Germinal center (tissue), 1 donor: ENCODE measurements at places on chromosomes 16 and 17.

DNA sequence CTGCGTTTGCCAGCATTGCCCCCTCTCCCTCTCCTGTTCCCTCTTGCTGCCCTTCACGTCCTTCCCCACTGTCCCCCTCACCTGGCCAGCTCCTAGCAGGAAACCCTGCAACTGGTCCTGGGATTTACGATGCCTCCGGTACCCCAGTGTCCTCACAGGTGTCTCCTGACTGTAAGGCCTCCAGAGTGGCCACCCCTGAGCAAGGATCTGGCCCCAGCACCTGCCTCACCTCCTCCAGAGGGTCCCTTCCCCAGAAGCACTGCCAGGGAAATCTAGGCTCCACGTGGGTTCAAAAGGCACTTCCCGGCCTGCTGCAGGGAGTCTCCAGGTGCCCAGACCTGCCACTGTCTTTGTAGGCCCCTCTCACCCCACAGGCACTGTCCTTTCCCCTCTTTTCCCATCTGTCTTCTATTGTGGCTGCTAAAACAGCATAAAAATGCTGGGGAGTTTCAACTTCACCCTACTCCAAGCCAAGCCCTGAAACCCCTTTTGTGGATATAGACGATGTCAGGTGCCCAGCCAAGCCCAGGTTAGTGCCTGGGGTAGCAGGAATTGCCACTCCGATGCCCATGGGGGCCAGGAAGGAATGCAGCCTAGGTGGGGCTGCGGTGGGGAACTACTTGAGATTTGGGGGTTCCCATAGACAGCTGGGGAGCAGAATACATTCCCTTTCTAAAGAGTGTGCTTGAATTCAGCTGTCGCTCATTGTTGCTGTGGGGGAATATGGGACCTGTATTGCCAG, 25.7 kb downstream of the RAB11FIP4 start:
- DNase-seq = no peak

- DNase-seq = no peak
Observed at GRCh38 chr17:67004181-67004580, 39.7 kb downstream of the CACNG4 start.

DNA sequence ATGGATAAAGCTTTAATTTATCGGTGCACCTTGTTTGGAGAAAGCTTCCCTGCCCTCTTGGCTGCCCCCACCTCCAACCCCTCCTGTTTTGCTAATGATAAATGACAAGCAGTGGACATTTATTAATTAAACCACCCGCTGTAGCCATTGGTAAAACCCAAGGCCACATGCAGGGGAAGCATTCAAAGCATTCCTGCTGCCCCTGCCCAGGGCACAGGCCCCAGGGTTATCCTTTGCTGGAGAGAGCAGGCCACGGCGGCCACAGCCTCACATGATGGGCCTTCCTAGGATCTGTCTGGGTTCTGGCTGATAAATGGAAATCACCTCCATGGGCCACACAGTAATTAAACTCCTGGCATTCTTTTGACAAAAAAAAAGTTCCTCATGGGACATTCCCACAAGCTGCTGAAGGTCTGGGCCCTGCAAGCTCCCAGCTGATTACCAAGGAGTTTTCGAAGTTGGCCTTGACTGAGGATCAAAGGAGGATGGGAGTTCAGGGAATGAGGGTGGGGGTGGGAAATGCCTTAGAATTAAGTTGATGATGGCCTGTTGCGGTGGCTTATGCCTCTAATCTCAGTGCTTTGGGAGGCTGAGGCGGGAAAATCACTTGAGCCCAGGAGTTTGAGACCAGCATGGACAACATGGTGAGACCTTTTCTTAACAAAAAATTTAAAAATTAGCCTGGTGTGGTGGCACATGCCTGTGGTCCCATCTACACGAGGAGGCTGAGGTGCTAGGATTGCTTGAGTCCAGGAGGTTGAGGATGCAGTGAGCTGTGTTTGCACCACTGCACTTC, 35.5 kb downstream of the SOST start:
- DNase-seq = no peak

DNA sequence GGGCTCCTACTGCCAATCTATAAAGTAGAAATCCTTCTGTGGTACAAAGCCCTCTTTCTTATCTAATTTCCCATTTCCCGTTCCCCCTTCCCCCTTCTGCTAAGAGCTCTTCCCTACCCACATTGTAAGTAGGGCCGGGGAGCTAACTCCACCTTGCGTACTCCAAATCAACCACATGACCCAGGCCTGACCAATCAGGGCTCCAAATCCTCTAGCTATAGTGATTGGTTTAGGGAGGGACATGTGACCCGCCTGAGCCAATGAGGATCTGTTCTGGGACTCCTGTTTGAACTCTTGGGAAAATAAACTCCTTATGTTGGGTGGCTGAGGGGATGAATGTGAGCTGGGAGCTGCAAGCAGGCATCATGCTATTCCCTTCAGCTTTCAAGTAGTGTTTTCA, 40.9 kb upstream of the MEOX1 start:
- peak; percentile 28 for DNase-seq

- DNase-seq = no peak
Observed at GRCh38 chr16:88911136-88911945, 44.9 kb upstream of the PABPN1L start.

- DNase-seq = peak; percentile 30
Observed at GRCh38 chr16:3152277-3152990, 17.6 kb downstream of the ZNF213 start.

DNA sequence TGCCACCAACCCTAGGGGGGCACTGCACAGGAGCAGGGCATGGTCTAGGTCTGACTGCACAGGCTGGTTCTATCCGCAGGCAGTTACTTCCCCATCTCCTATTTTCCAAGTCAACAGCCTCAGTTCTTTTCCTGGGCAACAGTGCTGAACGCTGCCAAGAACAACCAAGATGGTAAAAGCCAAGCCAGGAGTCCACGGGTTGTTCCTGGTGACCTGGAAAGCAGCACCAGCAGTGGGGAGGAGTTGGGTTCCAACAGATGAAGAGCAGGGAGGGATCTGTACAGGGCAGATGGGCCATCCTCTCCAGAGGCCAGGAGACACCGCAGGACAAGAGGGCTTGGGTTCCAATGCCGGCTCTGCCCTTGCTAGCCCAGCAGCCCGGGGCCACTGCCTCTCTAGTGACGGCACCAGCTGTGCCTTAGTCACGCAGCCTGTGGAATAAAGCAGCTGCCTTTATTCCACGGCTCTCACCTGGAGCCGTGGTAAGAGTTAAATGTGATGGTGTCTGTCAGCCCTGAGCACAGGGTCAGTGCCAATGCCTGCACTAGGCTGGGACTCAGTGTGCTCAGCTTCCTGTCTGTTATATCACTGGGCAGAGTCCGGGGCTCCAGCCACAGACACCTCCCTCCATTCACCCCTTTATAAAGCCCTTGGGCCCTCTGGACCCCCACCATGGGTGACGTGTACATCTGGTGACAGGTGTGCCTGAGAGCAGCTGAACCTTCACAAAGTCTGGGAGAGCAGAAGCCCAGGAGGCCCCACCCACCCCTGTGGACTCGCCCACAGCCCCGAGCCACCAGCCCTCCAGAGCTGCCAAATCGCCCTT, 44.9 kb downstream of the MARF1 start:
- DNase-seq = no peak

DNA sequence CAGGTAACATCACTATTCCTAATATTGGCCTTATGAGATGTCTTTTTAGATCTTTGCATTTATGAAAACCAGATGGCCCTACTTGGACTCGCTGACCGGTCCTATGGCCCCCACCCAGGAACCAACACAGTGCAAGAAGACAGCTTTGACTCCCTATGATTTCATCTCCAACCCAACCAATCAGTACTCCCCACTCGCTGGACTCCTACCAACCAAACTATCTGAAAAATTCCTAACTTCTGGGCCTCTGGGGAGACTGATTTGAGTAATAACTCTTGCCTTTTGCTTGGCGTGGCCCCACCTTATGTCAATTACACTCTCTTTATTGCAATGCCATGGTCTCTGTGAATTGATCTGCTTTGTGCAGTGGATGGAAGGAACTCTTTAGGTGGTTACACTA, 828.9 kb downstream of the CDH11 start:
- no peak for DNase-seq

DNA sequence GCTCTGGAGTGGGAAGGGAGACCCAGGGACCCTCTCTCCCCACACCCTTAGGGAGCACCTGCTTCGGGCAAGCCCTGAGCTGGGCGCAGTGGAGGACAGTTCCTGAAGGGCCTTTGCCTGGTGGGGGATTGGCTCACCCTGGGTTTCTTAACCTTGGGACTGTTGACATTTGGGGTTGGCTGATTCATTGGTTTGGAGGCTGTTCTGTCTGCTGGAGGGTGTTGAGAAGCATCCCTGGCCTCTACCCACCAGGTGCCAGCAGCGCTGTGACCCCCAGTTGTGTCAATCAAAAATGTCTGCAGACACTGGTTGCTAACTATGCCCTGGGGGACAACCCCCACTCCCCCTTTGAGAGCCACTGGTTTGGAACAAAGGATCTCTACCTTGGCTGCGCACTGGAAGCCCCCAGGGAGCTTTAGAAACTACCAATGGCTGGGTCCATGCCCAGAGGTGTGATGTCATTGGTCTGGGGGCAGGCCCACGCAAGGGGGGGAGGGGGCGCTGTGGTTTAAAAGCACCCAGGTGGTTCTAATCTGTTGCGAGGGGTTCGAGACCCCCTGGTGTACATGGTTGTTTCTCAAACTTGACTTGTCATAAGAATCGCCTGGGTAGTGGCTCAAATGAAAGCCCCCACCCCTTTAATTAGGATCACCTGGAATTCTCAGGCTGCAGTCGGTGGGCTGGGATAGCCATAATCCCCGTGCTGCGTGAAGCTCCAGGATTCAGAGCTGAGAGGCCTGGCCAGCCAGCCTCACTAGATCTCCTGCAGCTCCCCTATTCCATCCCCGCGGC, 151.9 kb upstream of the GSE1 start:
- DNase-seq = no peak

DNA sequence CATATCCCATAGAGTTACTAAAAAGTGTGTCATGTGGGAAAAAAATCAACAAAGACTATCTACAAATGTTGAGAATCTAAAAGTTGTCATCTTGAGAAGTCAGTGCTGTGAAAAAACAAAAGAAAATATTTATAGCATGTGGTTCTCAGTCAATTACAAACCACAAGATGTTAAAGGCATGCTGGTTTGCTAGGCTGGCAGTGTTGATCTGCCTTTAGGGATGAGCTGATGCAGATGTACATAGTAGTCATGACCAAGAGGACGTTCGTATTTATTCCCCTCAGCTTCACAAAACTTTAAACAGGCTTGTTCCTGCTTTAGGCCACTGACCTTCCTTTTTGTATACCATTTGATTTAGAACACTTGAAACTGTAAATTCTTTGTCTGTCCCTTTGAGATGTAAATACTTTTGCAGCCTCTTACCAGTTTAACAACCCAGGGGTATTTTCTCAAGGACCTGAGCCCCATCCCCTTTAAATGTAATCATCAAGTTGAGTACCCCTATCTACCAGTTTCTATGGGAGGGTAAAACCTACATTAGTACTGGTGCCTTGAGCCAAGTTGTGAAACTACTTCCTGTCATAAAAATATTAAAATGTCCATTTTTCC, 446.6 kb downstream of the KCNJ18 start:
- no peak for DNase-seq

- peak; percentile 32 for DNase-seq
Observed at GRCh38 chr17:76493505-76494167, 7.6 kb downstream of the RHBDF2 start.

DNA sequence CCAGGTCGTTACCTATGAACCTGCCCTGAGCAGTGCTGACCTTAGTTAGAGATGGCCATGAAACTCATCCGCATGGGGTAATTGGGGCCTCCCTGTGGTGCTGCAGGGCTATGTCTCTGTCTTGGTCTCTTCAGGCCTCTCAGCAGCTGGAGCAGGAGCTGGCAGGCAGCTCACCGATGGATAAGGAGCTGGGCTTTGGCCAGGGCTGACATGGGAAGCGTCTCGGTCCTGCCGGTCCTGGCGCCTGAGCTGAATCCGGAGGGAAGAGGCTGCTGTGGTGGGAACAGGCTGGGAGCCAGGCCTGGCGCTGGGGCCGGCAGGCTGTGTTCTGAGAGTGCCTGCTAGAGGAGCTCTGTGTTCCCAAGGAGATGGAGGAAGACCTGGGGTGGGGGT, 10.1 kb downstream of the IL32 start:
- DNase-seq = no peak

- peak; percentile 31 for DNase-seq
Observed at GRCh38 chr16:27230562-27231001, 27.3 kb downstream of the KDM8 start.

- no peak for DNase-seq
Observed at GRCh38 chr16:53971616-53972015, 267.7 kb downstream of the FTO start.

GRCh38 chr16:87635541-87636049, 33.3 kb downstream of the JPH3 start:
- DNase-seq = peak; percentile 81

GRCh38 chr17:28935744-28936460, 15.4 kb downstream of the PHF12 start:
- DNase-seq = no peak

- no peak for DNase-seq
Observed at GRCh38 chr17:14366199-14366598, 65.3 kb downstream of the HS3ST3B1 start.

GRCh38 chr16:85750146-85750826, 610 bp downstream of the C16orf74 start:
- DNase-seq = peak; percentile 64

- DNase-seq = no peak
Observed at GRCh38 chr16:82730901-82731300, 104.1 kb downstream of the CDH13 start.

DNA sequence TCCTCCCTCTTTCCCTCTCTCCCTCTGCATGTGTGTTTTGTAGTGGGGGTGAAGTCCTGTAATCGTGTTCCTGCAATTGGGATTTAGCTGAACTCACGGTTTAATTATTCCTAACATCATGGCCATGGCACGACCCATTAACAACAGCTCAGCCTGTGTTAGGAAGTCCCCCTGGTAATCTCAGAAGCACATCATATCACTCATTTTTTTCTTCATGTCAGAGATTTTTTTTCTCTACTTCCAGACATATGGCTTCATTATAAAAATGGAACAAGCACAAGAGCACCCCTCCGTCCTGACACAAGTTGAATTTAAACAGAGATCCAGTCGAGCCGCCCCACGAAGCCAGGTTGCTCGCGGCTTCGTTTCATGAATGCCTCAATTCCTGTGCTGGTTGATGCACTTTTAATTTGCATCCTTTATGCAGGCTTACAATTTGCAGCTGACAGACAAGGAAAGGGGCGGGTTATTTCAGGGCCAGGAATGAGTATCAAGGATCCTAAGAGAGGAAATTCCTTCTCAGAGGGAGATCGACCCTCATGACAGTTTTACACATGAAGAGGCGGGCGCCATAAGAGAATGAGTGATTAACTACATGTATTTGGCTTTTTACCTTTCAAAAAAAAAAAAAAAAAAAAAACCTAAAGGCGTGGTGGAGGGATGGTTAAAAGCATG, 192.9 kb downstream of the MAF start:
- DNase-seq = no peak
